ENCODE measurements at places on chromosomes 1 and 21. TPM values are rescaled to one million over a fixed set of nuclear protein-coding genes. Genes with fewer than 3 reads are reported as not detected.

SPATA46 gene
- not detected for total RNA-seq

GRCh38 chr1:212437179-212437798, 4.6 kb downstream of the NENF start:
- peak; percentile 41 for DNase-seq

DNA sequence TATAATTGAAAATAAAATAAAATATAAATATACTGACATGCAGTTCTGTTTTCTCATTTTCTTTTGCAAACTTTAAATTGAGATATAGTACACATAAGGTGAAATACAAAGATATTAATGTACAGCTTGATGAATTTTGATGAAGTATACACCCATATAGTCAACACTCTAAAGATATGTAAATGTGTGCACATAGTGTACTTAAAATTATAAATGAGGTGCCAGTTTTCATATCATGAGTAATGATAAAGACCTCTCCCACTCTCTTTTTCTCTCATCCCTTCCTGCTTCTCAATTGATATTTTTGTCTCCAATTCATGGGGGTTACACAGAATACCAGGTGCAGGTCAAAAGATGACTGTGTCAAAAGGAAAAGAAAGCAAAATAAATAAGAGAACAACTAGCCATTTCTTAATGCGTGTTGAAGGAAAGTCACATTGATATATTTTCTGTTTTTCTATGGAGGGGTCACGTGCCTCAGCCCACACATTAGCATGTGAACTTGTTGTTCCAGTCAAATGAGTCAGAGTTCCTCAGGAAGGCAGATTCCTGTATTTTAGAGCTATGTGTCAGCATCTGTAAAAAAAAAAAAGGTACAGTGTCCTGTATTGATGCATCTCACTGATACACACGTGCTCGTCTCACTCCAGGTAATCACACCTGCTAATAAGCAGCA, 64.3 kb upstream of the HOOK1 start:
- DNase-seq: peak; percentile 87

DNA sequence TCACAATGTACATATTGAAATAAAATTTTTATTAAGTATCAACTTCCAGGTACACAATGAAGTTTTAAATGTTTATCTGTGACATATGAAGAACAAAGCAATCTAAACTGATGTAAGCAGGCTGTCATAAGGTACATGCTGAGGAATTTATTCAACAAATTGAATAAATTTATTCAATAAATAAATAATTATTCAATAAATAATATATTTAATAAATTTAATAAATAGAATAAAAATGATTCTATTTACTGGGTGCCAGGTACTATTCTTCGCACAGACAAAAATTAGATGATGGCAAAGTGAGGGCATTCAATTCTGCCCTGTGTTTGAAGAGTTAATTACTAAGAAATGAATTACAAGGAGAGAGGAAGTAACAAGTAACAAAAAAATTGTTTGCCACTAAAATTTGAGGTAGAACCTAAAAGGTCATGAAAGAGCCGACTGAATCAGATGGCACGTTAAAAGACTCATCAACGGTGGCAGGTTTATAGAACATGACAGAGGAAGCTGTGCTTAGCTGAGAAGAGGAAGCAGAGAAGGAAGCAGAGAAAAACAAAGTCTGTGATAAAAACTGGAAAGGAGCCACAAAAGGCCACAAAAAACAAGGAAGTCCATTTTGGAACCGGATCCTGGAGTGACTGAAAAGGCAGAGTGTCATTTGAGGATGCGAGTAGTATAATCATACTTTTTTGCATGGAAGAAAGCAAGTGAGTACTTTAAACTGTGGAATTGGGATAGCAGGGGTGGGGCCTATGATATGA, 2.2 kb upstream of the USP24 start:
- DNase-seq: no peak

DNA sequence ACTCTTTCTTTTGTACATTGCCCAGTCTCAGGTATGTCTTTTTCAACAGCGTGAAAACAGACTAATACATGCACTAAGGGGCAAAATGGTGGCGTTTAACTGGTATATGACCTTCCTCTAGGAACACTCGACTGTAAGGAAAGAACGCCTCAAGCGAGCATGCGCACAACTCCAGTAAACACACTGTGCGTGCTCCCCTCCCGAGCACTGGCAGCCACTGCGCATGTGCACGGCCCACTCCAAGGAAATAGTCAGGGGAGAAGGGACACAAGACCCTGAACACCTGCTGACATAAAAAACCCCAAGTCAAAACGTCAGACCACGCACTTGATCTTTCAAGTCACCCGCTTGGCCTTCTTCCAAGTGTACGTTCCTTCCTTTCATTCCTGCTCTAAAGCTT, 173.5 kb downstream of the NPHP4 start:
- no peak for DNase-seq
